ENCODE measurements at places on chromosomes 13 and 19.

DNA sequence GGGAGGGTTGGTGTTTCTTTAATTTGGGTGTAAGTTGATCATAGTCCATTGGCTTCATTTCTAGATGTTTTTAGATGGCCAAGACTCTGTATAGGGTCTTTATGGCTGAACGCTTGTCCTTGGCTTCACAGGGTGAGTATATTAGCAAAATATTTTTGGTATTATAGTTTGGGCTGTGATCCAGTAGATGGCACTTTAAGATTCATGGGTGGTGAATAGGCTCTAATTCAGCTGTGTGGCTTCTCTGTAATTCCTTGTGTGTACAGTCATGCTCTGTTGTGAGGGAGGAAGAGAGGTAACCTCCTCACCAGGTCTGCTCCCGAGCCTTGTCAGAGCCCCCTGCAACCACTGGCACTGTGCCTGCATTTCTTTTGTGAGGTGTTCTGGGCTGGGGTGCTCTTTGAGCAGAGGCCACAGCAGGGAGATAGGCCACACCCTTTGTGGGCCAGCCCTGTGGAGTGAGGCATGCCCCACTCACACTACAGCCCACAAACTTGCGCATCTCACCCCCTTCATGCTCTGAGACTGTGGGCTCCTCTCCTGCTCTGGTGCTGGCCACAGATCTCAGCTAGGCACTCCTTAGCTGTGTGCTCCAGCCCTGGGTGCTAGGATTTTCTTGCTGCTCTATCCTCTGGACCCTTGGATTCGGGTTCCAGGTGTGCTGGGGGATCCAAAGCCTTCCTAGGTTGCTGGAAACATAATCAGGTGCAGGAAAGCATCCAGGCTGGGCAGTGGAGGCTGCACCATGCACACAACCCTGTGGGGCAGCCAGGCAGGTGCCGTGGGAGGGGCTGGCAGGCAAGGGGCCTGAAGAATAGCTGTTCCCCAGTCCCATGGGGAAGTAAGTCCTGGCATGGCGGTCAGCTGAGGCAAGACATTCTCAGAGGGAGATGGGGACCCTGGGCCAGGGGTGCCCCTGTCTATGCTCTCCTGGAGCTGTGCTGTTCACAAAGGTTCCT lies 193.9 kb downstream of the GPC5 start:
- no peak for DNase-seq

- DNase-seq, result no peak
Measured at GRCh38 chr13:110015253-110015652, 228.9 kb upstream of the IRS2 start.

DNA sequence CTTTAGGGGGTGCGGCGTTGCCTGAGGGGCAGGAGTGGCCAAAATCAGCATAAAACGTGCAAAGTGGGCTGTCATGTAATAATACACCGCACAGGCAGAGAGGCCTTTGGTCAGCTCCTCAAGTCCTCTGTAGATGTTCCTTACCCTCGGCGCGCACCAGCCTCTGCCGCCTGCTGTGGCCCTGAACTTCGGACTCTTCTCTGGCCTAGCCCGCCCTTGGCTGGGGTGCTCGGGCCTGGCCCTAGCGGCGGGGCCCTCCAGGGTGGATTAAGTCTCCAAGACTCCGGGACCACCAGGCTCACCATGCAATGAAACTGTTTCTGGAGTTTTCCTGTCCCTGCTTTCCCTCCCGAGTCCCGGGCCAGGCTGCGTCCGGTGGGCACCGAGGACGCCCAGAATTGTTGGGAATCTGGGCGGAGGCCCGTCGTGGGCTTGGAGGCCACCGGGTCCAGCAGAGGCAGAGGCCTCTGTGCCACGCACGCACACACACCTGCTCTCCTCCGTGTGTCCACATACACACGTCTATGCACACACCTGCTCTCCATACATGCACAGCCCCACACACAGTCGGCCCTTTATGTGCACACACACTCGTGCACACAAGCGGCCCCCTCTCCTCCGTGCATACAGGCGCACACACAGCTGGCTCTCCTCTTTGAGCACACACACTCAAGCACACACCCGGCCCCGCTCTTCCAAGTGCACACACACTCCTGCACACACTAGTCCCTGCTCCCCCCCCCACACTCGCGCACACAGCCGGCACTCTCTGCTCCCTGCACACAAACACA lies 1.5 kb upstream of the TFDP1 start:
- DNase-seq, result no peak

DNA sequence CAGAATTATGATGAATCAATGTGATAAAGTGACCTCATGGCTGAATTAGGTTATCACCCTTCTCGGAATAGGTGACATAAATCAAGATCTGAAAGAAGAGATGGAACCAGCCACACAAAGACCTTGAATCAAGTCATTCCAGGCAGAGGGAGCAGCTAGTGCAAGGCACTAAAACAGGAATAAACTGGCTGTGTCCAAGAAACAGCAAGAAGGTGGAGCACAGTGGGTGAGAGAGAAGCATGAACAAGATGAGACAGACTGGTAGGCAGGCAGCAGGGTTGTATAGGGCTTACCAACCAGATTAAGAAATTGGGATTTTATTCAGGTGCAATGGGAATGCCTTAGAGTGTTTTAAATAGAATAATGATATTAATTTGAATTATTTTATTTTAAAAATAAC lies 470.3 kb downstream of the PCDH20 start:
- DNase-seq, result no peak

DNA sequence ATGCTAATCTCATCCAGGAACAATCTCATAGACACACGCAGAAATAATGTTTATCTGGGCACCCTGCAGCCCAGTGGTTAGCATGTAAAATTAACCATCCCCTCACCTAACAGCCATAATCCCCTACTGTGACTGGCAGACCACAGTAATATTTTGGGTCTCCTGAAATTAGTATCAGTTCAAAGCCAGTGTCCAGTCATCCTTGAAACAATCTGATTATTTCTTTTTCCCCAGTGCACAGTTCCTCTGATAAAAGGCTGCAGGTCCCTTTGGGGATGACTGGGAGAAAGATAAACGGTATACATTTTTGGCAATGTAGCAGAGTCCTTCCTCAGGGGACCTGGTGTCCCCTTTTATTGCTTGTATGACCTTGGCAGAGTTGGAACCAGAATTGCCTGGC lies 50.4 kb upstream of the CYSLTR2 start:
- no peak for DNase-seq

DNA sequence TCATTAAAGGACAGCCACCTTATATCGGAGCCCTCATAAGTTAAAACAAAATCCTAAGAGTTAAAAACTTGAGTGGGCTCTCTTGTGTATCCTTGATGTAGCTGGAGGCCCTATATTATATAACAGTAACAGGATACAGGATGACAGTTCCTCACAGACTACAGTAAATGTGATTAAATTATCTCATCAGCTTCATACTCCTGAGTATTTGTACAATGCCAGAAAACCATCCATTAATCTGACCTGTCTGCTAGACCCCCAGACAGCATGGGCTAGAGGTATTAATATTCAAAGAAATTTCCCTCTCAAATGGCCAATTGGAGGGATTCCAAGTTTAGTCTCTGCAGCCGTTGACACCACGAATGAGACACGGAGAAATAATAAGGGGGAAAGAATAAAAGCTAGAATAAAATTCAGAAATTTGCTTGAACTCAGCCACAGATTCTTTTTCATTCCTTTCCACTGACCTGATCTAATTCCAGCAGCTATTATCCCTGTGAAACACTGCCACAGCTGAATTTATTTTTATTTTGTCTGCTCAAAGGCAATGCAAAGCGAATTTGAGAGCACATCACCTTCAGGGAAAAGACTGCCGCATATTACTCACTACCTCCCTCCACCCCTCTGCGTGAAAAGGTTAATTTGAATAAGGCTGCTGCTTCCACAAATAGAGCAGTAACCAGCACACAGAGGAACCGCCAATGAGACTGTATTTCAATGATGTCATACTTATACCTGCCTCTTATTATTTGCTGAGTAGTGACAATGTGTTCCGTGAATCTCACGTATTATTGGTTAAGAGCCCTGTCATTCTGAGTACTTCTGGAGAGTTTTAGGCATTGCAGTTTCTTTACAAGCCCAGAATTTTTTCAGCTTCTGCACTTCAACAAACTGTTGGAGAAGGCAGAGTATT lies 155.9 kb upstream of the KLF12 start:
- no peak for DNase-seq

DNA sequence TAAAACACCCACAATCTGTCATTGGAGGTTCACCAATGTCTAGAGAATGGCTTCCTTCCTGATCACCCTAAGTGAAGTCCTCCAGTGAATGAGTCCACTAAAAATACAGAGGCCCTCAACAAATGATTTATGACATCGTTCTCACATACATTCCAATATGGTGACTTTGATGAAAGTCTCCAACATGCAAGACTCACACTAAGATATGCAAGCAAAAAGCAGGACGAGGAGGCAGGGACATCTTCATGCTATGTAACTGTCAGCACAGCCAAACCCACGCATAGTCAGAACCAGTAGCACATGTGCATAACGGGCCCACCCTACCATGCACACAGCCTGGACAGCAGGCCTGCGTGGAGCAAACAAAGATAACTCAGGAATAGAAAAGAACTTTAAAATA lies 16.6 kb upstream of the LSM14A start:
- no peak for DNase-seq

GRCh38 chr19:7560255-7560654 lies 24.7 kb downstream of the PNPLA6 start:
- DNase-seq, result no peak

- no peak for DNase-seq
Measured at GRCh38 chr19:11239377-11240000, at the start of gene ANGPTL8. Gene ANGPTL8, plus strand, starts transcription at chr19:11239619. Its CDS starts 19 bp downstream, at chr19:11239638.

GRCh38 chr13:59829690-59830089 lies 334.0 kb downstream of the DIAPH3 start:
- DNase-seq, result no peak

DNA sequence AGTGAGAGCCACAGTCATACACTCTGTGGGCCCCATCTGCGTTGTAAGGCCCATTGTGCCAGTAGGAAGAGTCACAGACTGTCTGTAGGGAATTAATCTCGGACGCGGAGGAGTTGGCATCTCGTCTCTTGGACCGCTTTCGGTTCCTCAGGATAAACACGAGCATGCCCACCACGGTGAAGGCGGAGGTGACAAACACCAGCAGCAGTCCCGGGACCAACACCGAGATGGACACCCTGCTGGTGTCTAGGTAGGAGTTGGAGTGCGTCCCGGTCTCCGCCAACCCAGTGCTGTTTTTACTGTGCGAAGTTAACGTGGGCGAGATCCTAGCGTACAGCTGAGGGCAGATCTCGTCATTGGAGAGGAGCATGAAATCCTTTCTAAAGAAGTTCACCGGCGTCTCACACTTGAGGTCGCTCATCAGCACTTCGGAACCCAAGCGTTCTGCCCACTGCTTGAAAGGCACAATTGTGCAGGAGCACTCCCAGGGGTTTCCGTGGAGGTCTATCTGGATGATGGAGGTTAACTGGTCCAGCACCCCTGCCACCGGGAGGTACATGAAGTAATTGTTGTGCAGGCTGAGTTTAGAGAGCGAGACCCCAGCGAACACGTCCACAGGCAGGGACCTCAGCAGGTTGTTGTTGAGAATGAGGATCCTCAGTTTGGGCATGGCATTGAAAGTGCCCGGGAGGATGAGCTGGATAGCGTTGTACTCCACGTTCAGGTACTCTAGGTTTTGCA lies 2.7 kb downstream of the SLITRK1 start:
- DNase-seq, result no peak

DNA sequence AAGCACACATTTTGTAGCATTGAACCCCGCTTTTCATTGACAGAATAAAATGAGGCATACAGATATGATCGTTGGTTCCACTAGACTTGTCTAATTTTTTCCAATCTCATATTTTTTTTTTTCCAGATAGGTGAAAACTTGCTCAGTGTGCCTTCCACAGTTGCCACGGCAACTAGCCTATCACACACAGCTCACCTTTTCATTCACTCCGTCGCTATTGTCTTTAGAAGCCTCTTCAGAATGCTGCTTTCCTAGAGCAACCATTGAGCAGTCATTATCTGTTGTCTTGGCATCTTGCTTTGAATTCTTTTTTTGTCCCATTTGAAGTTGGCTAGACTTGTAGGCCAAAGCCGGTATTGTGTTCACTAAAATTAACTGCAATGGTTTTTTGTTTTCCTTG lies 37.7 kb upstream of the ESD start:
- DNase-seq, result no peak

DNA sequence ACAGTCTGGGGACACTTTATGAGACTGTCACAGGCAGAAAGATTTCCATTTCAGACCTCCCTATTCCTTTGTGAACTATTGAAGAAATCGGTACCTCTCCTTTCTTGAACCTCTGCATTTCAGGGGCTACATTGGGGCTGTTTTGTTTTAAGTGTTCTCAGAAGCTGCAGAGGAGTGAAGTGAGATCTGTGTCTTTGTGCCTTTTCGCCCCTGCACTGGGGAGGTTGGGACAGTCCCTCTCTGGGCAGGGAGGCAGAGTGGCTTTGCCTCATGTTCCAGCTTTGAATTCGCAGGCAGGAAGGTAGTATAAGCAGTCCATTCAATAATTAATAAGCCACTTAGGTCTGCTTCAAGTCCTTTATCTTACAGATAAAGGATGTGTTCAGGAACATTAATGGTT lies 9.5 kb upstream of the AMER2 start:
- no peak for DNase-seq

GRCh38 chr19:16316506-16316882 lies 8.1 kb upstream of the KLF2 start:
- DNase-seq, result no peak

- DNase-seq, result no peak
Measured at GRCh38 chr19:10520652-10521318, 3.5 kb upstream of the S1PR5 start.

GRCh38 chr19:42330241-42330711 lies 4.8 kb downstream of the MEGF8 start:
- DNase-seq, result no peak

DNA sequence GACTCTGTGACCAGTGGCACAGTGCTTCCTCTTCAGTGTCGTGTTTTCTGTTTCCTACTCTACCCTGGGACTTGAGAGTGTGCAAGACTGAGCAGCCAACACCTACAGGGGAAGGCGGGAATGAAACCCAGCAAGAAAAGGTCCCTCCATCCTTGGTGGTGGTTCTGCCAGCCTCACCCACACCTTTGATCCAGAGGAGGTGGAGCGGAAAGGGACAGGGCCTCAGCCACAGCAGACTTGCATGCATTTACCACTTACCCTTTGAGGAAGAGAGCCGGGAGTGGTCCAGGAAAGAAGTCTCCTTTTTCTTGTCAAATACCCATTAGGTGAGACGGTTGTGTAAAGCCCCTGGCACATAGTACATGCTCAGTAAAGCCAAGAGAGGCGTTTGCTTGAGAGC lies 164.8 kb upstream of the ZNF536 start:
- no peak for DNase-seq

- DNase-seq, result no peak
Measured at GRCh38 chr13:31334547-31334946, 134.8 kb downstream of the B3GLCT start.

GRCh38 chr13:47459512-47459911 lies 541.6 kb downstream of the SUCLA2 start:
- DNase-seq, result no peak
